ENCODE measurements at places on chromosomes 7 and 10. TPM values are rescaled to one million over a fixed set of nuclear protein-coding genes. Genes with fewer than 3 reads are reported as not detected.

The RPEL1 gene
- 0.30 TPM for total RNA-seq

The ZNF33A gene
- total RNA-seq = 30.2 TPM

The CABCOCO1 gene
- total RNA-seq = 3.5 TPM

The CRYGN gene
- total RNA-seq = not detected

The CPN1 gene
- not detected for total RNA-seq

The SRGN gene
- 232 TPM for total RNA-seq

The LLCFC1 gene
- total RNA-seq = not detected

The PPA1 gene
- 163 TPM for total RNA-seq

The FGL2 gene
- 33.0 TPM for total RNA-seq

The RBP4 gene
- 17.4 TPM for total RNA-seq

The OPALIN gene
- total RNA-seq = not detected

The TBX20 gene
- 0.65 TPM for total RNA-seq

The ENKUR gene
- 6.5 TPM for total RNA-seq

The C7orf33 gene
- not detected for total RNA-seq

The UNCX gene
- total RNA-seq = not detected

The PRXL2A gene
- total RNA-seq = 33.3 TPM

The ADCYAP1R1 gene
- 2.9 TPM for total RNA-seq

The EN2 gene
- total RNA-seq = not detected

The SNCG gene
- 25.0 TPM for total RNA-seq

The TMEM229A gene
- total RNA-seq = not detected

The AMPH gene
- total RNA-seq = 1.2 TPM

The PNLIPRP2 gene
- total RNA-seq = not detected

The TAS2R3 gene
- 1.4 TPM for total RNA-seq

The TMEM196 gene
- not detected for total RNA-seq

The C10orf62 gene
- not detected for total RNA-seq

The PPP1R3A gene
- 0.24 TPM for total RNA-seq

The NKX6-2 gene
- not detected for total RNA-seq

The CALHM1 gene
- 0.15 TPM for total RNA-seq

The CYP3A7 gene
- 0.21 TPM for total RNA-seq

The MYL7 gene
- total RNA-seq = 1.6 TPM

The DNA2 gene
- total RNA-seq = 7.1 TPM

The GFRA1 gene
- 9.8 TPM for total RNA-seq

The TMEM273 gene
- 48.5 TPM for total RNA-seq

The TUBB8 gene
- 0.38 TPM for total RNA-seq

The CYP26C1 gene
- total RNA-seq = 0.27 TPM

The FAM25G gene
- total RNA-seq = not detected

The OPN1SW gene
- total RNA-seq = not detected

The NPSR1 gene
- not detected for total RNA-seq

The ZPBP gene
- not detected for total RNA-seq

The WNT8B gene
- 0.18 TPM for total RNA-seq

The PLEKHS1 gene
- total RNA-seq = 7.0 TPM

The ABCB8 gene
- 42.4 TPM for total RNA-seq

The NUTM2E gene
- total RNA-seq = not detected

The GCK gene
- total RNA-seq = 0.47 TPM

The ARPC1B gene
- total RNA-seq = 236 TPM

The TMEM213 gene
- total RNA-seq = 1.9 TPM

The CDK14 gene
- total RNA-seq = 58.6 TPM

The TCAF1 gene
- total RNA-seq = 43.3 TPM

The MSS51 gene
- total RNA-seq = 2.7 TPM

The ZNF804B gene
- total RNA-seq = not detected

The CLCN1 gene
- not detected for total RNA-seq

The LMTK2 gene
- 24.5 TPM for total RNA-seq

The TRIM4 gene
- total RNA-seq = 39.0 TPM

The PLXNA4 gene
- total RNA-seq = 4.3 TPM

The GPAM gene
- total RNA-seq = 27.2 TPM

The FXYD4 gene
- not detected for total RNA-seq

The UCMA gene
- not detected for total RNA-seq

The RNF148 gene
- 1.5 TPM for total RNA-seq

The CCDC172 gene
- total RNA-seq = not detected
